ENCODE measurements at places on chromosomes 16 and 17.

DNA sequence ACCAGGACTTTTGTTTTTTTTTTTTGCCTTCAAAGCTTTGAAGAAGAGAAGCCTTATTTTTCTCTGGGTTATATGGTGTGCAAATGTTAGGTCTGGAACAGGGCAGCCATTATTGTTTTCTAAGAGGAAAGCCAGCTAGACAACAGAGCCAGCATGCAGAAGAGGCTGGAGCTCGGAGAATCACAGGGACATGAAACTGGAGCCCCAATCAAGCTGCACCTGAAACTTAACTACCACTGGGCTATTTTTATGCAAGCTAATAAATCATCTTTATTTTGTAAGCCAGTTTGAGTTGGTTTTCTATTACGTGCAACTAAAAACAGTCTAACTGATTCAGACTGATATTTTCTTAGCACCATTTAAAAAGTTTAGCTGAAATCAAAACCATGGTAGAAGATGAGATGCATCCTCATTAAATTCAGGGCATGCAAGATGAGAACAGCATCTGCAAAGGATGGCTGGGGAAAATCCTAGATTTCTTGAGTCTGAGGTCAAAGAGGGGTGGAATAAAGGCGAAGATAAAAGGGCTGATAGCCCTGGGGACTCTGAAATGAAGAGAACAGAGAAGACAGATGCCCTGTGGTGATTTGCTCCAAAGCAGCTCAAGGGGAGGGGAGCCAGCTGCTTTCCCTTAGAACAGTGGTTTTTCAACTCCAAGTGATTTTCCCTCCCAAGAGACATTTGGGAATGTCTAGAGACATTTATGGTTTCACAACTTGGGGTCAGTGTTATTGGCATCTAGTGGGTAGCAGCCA lies 177.1 kb upstream of the WSCD1 start:
- DNase-seq = no peak

DNA sequence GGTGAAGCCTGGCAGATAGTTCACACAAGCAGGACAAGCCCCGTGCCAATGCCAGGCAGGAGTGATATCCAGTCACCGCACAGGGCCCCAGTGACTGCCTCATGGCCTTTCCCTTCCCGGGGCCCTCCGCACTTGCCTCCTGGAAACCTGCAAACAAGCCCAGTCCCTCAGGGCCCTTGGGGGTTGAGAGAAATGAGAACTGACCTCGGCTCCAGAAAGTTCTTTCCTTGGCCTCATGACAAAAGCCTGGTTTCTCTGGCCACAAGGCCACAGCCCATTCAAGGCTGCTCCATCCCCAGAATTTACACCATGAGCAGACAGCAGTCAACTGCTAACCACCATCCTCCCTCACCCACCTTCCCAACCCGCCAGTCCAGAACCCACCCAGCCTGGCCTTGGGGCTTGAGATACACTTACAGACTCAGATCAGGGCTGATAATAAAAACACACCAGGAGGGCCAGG lies 77.6 kb downstream of the CCDC182 start:
- peak; percentile 9 for DNase-seq

DNA sequence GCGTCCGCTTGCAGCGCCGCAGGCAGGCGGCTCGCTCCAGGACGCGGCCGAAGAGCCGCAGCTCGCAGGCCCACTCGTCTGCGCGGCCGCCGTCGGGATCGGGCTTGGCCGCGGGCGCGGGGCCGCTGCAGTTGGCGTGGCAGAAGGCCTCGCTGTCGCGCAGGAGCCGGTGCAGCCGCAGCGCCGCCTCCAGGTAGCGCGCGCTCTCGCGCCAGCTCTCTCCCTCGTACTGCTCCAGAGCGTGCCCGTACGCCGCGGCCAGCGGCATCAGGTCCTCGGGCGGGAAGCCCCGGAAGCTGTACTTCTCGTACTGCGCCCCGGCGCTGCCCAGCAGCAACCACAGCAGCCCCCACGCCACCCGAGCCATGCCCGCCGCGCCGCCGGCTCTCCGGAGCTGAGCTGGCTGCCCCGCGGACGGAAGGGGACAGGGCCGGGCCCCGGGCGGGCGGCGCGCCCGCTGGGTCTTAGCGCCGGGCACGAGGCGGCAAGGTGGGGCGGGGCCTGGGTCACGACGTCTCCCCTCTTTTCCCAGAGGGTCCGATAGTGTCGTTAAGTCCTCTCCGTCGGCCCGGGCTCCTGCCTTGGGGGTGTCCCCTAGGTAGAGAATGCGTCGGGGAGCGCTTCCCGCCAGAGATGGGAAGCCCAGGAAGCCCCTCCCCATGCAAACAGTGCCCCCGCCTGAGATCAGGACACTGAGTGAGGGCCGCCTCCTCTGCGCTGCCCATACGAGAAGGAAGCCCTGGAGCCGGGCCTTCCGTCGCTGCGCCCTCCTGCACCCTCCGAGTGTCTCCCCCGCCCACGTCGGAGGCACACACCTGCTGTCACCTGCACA lies at the start of gene P3H4:
P3H4 (minus strand) TSS at position 401 of the 832 bp plus-strand sequence; CDS start at position 367, 34 bp downstream.
- peak; percentile 87 for DNase-seq

GRCh38 chr17:68640242-68640989 lies 39.2 kb upstream of the FAM20A start:
- DNase-seq = no peak

- no peak for DNase-seq
These were observed 150.2 kb upstream of the GSE1 start for GRCh38 chr16:85462714-85463611.

- no peak for DNase-seq
These were observed 199.9 kb downstream of the ZFHX3 start for GRCh38 chr16:72848028-72848400.

DNA sequence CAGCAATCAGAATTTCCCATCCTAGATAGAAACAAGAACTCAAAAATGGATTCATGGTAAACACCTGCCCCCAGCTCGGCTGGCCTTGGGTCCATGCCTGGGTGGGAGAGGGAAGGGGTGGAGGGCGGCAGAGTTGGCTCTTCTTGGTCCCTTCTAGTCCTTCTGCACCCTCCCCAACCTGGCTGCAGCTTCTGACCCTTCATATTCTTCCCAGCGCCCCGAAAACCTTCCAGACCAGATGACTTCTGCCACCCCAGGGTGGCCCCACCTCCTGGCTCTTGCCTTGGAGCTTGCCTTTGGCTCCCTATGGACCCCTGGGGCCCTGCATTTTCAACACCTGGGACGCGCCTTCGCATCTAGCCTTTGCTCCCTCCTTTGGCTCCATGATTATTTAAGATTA lies 5.4 kb upstream of the GJD3 start:
- DNase-seq = no peak

- DNase-seq = no peak
These were observed 34.8 kb downstream of the UBN1 start for GRCh38 chr16:4882000-4882632.

DNA sequence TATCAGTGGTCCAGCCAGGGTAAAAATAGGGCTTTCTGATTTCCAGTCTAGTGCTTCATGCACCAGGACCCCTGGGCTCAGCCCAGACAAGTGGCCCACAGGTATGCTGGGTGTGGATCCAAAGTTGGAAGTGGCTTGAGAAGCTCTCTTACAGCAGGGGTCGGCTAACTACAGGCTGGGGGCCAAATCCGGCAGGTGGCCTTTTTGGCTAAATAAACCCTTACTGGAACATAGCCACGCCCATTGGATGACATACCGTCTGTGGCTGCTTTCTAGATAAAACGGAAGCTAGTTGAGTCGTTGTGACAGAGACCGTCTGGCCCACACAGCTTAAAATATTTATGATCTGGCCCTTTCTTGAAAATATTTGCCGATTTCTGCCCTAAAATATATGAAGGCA lies 119.0 kb upstream of the CDC42EP4 start:
- peak; percentile 26 for DNase-seq

DNA sequence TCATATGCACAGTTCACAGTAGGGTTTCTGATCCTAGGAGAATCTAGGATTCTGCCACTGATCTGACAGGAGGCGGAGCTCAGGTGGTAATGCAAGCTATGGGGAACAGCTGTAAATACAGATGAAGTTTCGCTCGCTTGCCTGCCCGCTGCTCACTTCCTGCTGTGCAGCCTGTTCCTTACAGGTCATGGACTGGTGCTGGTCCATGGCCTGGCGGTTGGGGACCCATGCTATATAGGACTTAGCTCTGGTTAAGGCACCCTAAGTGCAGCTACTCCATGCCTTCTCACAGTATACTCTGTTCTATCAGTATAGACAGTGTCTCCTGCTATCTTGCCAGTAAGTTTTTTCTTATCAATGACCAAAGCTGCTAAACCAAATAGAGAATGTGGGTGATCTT lies 2.4 kb downstream of the MPHOSPH6 start:
- DNase-seq = no peak

DNA sequence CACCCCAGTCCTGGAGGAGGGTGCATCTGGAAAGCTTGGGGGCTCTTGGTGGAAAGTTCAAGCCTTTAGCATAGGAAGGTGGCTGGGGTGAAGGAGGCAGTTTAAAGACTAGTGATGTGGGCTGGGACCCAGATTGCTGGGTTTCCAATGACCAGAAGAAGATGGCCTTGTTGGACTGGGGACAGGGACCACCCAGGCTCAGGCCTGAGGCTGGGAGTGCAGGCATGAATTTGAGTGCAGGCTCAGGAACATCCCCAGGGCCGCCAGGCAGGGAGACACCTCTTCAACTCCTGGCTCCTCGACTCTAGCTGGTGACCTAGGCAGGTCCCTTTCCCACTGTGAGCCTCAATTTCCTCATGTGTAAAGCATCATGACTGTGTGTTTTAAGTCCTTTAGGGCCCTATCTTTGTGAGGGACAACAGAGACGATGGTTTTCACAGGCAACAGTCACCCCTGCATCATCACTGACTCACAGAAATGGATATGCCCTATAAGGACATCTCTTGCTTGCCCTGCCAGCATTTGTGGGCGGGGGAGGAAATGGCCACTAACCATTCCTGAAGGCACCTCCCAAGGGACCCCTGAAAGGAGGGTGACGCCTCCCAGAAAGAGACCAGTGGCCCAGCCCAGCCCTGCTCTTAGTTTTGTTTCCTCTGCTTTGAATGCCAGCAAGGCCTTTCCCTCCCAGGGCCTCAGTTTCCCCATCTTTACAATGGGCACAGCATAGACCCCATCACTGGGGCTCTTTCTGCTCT lies 11.1 kb downstream of the NLRC5 start:
- peak; percentile 83 for DNase-seq

- peak; percentile 76 for DNase-seq
These were observed 1.1 kb upstream of the TRPV3 start for GRCh38 chr17:3558603-3559269.

DNA sequence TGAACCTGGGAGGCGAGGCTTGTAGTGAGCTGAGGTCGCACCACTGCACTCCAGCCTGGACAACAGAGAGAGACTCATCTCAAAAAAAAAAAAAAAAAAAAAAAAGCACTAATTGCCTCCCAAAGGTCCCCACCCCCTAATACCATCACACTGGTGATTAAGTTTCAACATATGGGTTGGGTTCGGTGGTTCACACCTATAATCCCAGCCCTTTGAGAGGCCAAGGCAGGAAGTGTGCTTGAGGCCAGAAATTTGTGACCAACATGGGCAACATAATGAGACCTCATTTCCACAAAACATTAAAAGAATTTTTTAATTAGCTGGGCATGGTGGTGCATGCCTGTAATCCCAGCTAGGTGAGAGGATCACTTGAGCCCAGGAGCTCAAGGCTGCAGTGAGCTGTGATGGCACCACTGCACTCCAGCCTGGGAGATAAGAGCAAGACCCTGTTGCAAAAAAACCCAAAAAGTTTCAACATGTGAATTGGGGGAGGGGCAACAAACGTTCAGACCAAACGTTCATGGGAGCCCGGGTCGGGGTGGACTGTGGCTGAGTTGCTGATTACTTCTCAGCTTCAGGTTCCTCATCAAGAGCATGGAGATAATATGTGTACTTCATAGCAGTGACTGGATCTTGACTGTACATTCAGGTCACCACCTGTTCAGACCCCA lies 62.1 kb upstream of the NOL11 start:
- no peak for DNase-seq

GRCh38 chr17:6072157-6072556 lies 2.0 kb downstream of the WSCD1 start:
- no peak for DNase-seq

DNA sequence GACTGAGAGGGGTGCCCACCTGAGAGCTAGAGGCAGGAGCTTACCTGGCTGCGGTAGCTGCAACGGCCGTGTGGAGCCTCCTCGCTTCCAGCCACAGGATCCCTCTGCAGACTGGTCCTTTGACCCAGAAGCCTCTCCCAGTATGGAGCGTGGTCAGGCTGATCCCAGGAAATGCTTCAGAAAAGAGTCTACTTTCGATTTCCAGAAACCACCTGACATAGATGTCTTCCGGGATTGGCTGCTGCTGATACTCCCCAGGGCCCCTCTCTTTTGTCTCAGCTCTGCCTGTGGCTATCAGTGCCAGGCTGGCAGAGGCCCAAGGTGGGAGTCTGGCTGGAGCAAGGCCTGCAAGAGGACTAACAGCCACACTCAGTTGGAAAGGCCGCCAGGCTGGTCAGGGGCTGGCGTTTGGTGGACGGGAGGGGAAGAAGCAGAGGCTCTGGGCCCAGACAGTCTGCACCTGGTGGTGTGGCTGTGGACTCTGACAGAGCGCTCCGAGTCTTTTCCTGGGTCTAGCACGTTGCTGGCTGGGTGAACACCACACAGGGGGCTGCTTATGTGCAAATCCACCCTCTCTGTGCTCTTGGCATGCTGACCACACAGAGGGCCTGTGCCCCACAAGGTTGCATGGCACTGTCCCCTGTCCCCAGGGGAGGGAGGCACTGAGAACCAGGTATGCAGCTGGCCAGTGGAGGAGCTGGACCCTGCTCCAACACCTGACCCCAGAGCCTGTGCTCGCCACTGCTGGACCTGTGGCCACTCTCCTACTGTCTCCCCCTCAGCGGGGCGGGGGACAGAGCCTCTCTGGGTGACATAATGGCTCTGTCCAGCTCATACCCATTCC lies at the start of gene LGALS3BP:
LGALS3BP (minus strand) TSS at position 144 of the 844 bp plus-strand sequence. CDS start 2,732 bp downstream, outside the sequence.
- DNase-seq = peak; percentile 40

- DNase-seq = no peak
These were observed 23.1 kb downstream of the STAT5A start for GRCh38 chr17:42311240-42312034.

DNA sequence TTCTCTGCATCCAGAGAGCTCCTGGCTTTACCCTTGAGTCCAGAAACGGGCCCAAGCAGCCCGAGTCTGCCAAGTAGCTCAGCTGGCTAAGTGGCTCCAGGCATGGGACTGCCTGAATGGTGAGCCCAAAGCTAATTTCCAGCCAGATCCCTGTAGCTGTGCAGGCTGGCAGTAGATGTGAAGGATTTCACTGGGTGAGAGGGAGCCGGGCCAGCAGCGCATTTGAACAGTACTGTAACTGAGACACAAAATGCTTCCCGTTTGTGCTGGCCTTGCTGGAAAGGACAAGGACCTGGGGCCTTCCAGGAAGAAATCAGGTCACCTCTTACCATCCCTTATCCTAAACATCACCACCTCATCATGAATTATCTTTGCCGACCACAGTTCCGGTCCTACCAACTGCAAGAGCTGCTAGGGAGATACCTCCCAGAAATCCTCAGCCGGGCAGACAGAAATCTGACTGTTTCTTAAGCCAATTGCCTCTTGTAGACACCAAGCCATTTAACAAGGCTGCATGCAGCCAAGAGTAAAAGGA lies 3.7 kb downstream of the TIMP2 start:
- DNase-seq = no peak

GRCh38 chr17:53949473-53950090 lies 126.9 kb downstream of the KIF2B start:
- no peak for DNase-seq

GRCh38 chr17:19494961-19495806 lies 38.5 kb upstream of the SLC47A1 start:
- DNase-seq = no peak

GRCh38 chr16:82070656-82071369 lies 35.8 kb downstream of the HSD17B2 start:
- no peak for DNase-seq

- DNase-seq = no peak
These were observed 22.0 kb upstream of the PHLPP2 start for GRCh38 chr16:71746442-71747046.

All from activated T-cell treated with anti-CD3 and anti-CD28 coated beads, Interleukin-2, amount 50 U/mL, for 48 hours (primary cell).